ENCODE measurements at places on chromosomes 1 and 21. TPM values are rescaled to one million over a fixed set of nuclear protein-coding genes. Genes with fewer than 3 reads are reported as not detected.
A peak's percentile ranks its signal among the peaks of the same experiment; 100 is the strongest.

- DNase-seq = no peak
- no peaks in the 10 kb centered on the region for H3K4me1 ChIP-seq
- H3K27me3 ChIP-seq = no peaks in the 10 kb centered on the region
- H3K27ac ChIP-seq = no peak overlapping the region
Observed at GRCh38 chr1:228197555-228198147, 10.2 kb upstream of the OBSCN start.

Gene ST6GALNAC5
- not detected for polyA plus RNA-seq

DNA sequence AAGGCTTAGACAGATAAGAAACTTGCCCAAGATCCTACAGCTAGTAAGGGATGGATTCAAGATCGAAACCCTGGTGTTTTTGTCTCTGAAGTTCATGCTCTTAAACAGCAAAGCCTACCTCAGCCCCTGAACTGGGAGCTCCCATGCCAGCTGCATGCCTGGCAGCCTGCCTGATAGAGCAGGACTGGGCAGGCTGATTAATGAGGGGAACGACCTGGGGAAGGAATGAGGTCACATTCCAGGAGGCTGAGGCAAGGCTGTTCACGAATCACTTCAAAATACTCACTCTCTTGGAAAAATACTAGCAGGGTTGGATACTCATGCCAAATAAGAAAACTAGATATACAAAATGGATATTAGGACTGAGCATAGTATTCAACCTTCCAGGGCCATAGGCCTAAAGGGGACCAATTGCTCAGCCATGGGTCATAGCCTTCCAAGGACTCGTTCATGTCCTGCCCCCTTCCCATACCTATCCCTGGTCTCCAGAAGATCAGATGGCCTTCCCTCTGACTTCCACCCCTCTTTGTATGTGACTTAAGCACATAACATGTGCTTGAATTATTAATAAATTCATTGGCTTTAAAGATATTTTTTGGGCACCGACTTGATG lies 15.6 kb upstream of the TACSTD2 start:
- H3K4me3 ChIP-seq = no peak overlapping the region
- H3K27ac ChIP-seq = no peak overlapping the region
- no peak for DNase-seq
- no peaks in the 10 kb centered on the region for H3K27me3 ChIP-seq

DNA sequence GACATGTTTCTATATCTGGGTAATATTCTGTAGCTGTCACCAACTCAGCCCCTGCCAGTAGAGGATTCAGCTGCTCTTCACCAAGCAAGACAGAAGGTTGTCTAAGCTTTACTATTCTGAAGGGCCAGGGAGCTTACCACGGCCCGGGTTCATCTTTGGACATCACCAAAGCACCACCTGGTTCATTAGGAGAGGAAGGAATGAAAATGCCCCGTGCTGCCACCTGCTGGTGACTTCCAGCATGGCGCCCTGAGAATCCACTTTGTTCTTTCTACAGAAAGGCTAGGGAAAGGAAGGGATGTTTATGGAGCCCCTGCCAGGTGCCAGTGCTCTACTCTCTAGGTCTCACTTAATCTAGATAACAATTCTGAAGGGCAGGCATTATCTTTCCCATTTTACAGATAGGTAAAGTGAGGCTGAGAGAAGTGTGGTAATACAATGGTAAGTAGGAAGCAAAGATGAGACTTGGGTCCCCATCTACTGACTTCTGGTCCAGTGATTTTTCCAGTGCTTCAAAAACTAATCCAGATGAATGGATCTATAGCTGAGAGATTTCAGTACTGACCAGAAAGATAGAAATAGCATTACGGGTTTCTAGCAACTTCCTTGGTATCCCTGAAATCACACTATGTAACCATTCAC lies 79.5 kb downstream of the BEND5 start:
- H3K27me3 ChIP-seq = no peaks in the 10 kb centered on the region
- DNase-seq = peak; percentile 19
- no peaks in the 10 kb centered on the region for H3K4me1 ChIP-seq
- H3K36me3 ChIP-seq = no peaks in the 10 kb centered on the region
- H3K27ac ChIP-seq = no peak overlapping the region
- H3K4me3 ChIP-seq = no peak overlapping the region

Measured in CD14-positive monocyte (primary cell).